ENCODE measurements at places on chromosomes 13 and 19.
A peak's percentile ranks its signal among the peaks of the same experiment; 100 is the strongest.

DNA sequence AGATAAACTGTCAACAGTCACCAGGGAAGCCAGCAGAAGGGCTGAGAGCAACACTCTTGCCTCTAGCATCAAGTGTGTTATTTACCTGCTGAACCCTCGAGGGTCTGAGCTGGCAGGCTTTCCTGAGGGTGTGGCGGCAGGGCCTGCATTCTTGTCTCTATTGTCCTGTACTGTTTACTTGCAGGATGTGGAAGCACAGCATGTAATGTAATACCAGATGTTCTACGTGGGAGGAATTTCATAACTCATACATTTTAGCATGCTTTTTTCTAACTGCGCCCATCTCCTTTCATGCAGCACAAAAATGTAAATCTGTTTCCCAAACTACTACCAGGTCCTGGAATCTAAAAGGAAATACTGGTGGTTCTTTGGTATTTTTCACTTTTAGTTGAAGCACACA, 153.1 kb downstream of the RGCC start:
- DNase-seq, result no peak

DNA sequence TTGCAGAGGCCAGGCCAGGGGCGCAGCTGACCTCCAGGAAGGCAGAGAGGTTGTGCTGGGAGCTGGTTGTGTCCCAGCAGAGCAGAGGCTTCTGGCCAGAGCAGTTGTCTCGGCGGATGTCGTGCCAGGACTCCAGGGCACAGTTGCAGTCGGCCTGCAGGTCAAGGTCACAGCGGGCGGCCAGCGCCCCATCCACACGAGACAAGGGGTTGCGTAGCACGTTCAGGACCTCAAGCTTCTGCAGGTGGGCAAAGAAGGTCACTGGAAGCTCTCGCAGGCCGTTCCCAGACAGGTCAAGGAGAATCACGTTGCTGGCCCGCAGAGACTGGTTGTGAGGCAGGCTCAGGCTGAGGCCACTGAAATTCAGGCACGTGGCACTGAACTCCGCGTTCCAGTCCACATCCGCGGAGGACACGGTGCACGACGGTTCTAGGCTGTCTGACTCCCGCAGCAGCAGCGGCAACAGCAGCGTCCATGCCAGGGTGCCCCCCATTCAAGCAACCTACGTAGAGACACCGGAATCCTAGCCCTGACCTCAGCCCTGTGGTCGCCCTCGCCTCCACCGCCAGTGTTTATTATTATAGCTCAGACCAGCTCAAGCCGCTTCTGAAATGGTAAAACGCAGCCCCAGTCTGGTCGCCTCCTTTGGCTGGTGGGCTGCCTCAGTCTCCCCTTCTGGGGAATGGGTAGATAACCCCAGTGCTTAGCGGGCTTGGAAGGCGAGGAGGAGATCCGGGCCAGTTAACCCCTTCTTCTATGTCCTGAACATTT, 766 bp downstream of the LRRC25 start:
- no peak for DNase-seq

DNA sequence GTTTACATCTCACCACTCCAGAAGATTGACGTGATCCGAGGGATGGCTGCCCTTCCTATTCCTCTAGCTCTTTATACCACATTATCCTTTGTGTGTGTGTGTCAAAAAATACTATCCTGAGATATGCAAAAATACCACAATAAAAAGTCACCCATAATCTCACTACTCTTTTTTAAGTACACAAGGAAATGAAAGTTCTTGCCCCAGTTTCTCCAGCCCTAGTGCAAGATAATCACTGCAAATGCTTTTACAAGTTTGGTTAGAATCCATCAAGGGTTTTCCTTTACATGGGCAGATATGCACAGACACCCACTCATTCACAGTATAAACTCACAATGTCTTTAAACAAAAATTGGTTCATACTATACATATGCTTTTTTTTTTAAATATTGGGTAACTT, 89.3 kb downstream of the DIAPH3 start:
- no peak for DNase-seq

DNA sequence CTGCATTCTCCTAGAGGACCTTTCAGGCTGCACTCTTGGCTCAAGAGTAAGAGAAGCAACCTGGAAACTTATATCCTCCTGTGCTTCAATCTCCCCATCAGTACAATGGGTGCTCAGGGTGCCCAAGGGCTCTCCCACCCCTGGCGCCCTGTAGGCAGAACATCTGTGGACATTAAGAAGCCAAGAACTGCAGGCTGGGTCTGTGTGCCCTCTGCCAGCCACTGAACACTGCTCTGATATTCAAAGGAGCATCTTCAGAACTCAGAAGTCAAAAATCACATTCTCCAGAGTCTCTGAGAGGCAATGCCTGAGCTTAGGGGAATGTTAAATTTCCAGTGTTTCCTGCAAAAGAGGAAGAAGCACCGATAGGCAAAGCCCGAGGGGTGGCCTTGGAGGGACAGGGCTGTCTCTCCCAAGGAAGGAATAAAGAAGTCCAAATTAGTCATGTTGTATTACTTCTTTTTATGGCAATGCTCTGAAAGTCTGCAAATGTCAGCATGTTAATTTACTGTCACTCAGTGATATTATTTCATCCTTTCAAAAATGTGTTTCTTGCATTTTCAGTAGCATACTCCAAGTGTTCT, 88.1 kb downstream of the TSHZ3 start:
- DNase-seq, result no peak

- no peak for DNase-seq
Observed at GRCh38 chr19:2805991-2806649, 13.5 kb upstream of the ZNF554 start.

GRCh38 chr19:50555033-50555432, 13.2 kb downstream of the LRRC4B start:
- DNase-seq, result no peak

DNA sequence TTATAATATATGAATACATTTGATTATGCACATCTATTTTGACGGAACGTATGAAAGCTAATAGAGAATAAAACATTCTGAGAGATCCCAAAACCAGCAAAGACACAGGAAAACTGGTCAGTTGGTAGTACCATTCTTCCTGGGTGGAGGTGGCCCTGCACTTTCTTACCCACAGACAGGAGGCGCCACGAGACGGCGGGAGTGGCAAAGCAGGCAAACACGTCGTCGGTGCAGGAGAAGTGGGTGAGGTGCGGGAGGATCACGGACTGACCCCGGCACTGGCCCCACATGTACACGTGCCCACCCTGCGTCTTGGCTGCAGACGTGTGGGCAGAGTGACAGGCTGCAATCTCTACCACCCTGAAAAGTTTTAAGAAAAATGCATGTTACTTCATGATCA, 36.1 kb downstream of the RCBTB1 start:
- DNase-seq, result no peak

- no peak for DNase-seq
Observed at GRCh38 chr13:42337808-42338600, 66.1 kb downstream of the AKAP11 start.

DNA sequence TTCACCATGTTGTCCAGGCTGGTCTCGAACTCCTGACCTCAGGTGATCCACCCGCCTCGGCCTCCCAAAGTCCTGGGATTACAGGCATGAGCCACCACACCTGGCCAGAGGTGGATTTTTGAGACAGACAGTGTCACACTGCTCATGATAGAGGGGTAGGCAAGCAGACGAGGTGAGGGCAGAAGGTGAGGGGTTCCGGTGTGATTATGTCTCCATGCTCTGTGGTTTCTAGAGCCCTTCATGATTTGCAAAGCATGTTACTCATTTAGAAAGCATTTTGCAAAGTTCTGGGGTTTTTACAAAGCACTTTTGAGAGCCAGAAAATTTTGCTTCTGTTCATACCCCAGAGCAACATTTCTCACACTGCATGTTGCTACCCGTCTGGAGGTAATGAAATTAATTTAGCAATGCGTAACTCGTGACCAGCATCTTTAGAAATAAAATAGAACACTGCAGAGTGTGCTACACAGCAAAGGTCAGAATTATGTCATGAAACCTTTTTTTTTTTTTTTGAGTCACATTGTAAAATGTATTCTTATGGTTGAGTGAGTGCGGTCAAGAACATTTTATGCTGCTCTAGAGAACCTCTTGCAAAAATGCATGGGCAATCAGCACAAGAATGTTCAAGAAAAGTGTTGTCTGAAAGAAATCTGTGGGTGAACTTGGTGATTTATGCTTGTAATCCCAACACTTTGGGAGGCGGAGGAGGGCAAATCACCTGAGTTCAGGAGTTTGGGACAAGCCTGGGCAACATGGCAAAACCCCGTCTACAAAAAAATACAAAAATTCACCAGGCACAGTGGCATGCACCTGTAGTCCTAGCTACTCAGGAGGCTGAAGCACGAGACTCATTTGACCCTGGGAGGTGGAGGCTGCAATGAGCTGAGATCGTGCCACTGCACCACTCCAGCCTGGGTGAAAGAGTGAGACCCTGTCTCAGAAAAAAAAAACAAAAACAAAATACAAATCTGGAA, 58.0 kb downstream of the MAP4K1 start:
- DNase-seq, result no peak

DNA sequence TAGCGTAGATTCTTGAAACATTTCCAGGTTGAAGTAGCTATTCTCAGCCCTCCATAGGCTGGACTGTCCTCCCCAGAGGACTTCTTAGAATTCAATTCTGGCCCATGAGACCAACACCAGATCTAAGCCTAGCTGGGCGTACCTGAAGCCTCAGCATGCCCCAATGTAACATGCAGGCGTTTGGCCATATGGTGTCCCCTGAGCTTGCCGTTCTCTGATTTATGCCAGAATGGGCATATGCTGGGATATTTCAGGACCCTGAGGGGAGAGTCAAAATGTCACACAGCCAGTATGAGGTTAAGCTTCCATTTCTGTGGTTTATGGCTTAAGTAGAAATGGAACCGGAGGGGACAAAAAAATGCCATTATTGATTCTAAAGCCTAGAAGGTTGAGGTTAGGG, 317.7 kb upstream of the OBI1 start:
- DNase-seq, result no peak

DNA sequence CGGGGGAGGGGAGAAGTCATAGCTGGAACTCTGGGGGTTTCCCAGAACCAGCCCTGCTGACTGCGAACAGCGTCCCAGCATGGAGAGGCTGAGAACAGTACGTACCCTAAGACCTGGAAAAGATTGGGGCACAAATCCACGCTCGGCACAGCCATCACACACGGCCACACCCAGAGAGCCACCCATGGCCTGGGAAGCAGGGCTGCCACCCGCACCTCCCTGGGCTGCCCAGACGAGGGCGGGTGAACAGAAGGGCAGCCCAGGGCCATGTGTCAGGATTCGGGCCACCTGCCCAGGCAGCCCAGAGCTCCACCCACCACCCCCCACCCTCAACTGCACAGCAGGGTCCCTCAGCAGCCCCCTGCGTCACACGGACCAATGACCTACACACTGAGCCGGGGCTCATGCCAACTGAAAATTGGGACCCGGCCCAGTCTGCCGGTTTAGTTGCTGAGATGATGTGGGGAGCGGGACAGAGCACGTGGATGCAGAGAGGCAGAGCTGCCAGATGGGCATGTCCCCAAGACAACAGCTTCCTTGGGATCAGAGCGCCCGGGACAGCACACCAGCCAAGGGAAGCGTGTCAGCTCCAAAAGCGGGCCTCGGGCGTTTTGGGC, 8.5 kb downstream of the UBXN6 start:
- DNase-seq, result no peak

GRCh38 chr13:102900193-102900608, 54.4 kb downstream of the ERCC5 start:
- no peak for DNase-seq

- no peak for DNase-seq
Observed at GRCh38 chr19:3096267-3096901, 2.2 kb downstream of the GNA11 start.

DNA sequence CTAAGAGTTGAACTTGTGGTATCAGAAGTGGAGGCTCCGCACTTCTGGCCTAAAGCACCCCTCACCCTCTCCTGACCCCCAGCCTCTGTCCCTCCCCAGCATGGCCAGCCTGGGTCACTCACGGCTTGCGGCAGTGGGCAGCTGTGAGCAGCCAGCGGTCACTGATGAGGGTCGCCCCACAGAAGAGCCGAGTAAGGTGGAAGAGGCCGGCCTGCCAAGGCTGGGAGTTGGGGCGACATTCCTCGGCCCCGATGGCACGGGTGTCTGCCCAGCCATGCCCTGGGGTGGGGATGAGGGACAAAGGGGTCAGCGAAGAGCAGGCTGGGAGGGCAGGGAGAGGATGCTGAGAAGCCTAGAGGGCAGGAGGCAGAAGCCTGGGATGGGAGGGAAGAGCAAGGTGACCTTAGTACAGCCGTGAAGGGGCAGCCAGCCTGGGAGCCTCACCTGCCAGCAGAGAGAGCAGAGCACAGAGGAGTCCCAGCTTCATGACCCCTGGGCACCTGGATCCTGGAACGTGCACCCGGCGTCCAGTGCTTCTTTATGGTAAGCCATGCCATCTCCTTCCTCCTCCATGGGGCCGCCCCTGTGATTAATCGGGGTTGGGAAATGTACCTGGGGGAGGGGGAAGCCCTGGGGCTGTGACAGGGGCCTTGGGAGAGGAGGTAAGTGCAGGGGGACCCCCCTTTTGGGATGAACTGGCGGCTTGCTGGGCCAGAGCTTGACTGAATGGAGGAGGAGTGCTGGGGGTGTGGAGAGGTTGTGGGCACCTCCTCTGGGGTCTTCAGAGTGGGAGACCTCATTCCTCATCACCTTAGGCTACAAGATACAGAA, 7.9 kb upstream of the KLK8 start:
- DNase-seq, result no peak

GRCh38 chr13:113997845-113998751, 24.2 kb upstream of the C13orf46 start:
- no peak for DNase-seq

DNA sequence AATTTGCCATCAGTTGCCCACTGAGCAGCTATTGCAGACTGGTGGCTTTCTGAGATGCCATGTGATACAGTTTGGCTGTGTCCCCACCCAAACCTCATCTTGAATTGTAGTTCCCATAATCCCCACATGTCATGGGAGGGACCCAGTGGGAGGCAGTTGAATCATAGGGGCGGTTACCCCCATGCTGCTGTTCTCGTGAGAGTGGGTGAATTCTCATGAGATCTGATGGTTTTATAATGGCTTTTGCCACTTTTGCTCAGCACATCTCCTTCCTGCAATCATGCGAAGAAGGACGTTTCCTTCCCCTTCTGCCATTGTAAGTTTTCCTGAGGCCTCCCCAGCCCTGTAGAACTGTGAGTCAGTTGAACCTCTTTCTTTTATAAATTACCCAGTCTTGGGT, 34.8 kb upstream of the ANKRD10 start:
- peak; percentile 28 for DNase-seq

DNA sequence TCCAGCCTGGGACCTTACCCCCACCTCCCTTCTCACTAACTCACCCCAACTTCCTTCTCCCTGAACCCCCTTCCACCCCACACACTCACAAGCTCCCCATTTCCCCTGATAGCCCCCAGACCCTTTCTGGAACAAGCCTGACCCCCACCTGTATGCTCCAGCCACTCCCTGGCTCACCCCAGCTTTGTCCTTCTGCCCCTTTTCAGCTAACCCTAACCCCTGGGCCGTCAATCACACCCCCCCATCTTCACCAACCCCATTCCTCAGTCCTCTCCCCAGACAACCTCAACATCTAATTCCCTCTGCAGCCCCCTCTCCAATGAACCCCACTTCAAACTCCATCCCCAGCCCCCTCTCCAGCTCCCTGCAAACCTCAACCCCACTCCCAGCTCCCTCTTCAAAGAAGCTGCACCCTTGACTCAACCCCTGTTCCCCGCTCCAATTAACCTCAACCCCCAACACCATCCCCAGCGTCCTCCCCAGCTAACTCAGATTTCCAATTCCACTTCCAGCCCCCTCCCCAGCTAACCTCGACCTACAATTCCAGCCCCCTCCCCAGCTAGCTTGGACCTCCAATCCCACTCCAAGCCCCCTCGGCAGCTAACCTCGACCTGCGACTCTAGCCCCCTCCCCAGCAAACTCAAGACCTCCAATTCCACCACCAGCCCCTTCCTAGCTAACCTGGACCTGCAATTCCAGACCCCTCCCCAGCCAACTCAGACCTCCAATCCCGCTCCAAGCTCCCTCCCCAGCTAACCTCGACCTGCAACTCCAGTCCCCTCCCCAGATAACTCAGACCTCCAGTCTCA, 929 bp downstream of the GNG7 start:
- no peak for DNase-seq

Measured in CD14-positive monocyte (primary cell).